EH (cell line): ENCODE measurements at places on chromosomes 1 and 21.

GRCh38 chr1:14598498-14599182 is at the start of gene KAZN:
Gene KAZN, plus strand, starts transcription at chr1:14598685.
- no peak for DNase-seq

DNA sequence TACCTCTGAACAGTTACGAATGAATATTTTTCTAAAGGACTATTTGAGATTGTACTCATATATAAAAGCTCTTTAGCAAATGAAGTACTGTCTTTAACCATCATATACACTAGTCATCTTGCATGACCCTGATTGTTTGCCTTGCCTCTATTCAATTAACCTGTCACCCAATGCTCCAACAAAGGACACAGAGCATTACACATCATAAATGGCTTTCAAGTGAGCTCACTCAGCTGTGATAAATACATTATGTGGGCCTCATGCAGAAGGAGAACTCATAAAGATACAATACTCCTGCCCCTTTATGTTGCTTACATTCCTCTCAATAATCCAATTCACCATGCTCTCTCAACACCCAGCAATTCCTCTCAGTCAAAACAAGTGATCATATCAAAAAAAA is 993.0 kb upstream of the PRMT6 start:
- DNase-seq = no peak

- no peak for DNase-seq
Measured at GRCh38 chr1:51247022-51247421, 10.9 kb downstream of the RNF11 start.

DNA sequence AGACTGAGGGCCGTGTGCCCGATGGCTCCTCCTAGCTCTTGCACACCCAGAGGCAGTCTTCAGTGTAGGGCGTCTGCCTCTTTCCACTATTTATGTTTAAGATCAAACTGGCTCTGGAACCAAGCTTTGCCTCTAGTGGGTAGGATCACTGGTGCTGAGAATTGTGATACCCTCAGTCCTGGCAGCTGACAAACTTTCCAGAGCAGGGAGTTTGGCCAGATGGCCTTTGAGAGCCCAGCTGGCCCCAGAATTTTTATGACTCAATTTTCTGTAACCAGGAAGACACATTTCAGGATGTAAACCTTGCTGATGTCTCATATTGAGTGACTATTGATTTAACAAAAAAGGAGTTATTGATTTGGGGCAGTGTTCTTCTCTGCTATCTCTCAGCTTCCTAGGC is 6.7 kb downstream of the COQ8A start:
- no peak for DNase-seq

DNA sequence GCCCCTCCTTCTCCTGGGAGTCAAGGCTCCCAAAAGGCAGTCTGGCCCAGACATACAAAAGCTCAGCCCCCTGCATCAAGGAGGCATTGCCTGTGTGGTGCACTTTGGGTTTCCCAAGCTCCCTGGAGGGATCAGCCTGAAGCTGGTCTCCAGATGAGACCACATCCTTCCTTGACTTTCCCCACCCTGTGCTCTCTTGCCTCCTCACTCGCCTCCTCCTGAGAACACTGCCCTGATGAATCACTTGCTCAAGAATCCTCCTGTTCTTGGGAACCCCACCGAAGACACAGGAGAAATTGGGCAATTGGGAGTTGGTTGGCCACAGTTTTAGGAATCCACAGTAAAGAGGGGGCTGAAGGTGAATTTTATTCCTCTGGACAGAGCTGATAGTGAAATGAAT is 34.8 kb upstream of the LYST start:
- DNase-seq = peak; percentile 92

- DNase-seq = no peak
Measured at GRCh38 chr1:60865166-60865565, 217.2 kb upstream of the NFIA start.

DNA sequence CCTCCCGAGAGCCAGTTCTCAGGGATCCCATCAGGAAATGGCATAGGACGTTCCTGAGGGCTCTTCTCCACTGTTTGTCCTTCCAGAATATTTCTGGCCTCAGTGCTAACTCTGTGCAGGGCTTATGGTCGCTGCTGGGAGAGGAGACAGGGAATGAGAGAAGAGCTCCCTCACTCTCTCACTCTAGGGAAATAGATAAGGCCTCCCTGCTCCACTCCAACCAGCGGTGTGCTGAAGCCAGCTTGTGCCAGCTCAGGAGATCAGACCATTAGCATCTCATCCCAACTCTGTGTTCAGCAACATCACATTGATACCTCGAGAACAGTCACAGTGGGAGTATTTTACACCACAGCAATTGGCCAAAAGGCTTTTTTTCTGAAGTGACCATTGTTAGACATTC is 49.2 kb upstream of the ZC3H12A start:
- no peak for DNase-seq

DNA sequence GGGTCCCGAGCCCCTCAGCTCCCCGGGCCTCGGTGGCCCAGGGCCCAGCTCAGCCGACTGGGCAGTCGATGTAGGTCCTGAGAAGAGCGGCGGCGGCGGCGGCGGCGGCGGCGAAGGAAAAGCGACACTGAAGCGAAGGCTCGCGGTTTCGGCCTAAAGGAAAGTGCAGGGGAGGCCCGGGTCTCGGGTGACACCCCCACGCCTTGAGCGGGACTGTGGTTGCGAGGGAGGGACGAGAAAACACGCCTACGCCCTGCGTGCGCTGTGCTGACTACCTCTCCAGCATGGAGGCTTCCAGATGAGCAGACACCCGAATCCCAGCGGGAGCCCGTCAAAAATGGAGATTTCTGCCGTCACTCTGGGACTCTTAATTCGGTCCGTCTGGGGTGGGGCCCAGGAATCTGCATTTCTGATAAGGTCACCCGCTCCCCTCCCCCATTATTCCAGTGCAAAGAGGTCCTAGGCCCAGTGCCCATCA is 31.2 kb downstream of the DNTTIP2 start:
- DNase-seq = peak; percentile 77

GRCh38 chr21:46007492-46007868 is 25.9 kb downstream of the COL6A1 start:
- DNase-seq = no peak

- DNase-seq = no peak
Measured at GRCh38 chr1:47449822-47450552, 12.1 kb downstream of the FOXD2 start.

DNA sequence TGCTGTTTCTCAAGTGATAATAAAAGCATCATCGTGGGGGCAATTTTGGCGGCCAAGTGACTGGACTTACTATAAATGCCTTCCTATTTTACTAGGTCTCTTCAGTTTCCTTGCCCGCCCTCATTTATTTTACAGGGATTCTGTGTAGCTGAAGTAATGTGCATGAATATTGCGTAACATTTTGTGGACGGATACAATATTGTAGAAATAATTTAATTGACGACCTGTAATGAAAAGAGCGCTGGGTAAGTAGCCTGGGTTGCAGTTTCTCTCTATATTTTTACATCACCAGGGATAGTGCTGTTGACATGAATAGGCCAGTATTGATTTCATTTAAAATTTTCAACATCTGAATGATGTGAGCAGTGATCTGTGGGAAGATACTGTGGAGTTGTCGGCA is 28.1 kb upstream of the LMO4 start:
- no peak for DNase-seq

DNA sequence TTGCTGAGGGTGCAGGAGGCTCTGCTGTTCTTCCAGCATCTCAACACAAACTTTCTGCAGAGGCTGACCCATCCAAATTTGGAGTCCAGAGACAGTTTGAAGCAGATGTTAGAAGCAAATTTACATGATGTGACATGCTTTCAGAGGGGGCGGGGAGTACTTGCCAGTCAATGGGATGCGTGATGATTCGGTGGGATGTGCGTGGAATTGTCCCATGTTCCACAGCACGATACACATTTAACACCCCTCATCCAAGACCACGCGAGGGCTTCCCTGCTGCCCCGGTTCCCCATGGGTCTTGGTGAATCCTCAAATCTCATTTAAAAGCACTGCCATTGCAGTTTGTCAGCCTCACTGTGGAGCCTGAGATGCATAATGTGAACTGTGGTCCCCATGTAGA is 78.6 kb upstream of the TLR5 start:
- DNase-seq = no peak

DNA sequence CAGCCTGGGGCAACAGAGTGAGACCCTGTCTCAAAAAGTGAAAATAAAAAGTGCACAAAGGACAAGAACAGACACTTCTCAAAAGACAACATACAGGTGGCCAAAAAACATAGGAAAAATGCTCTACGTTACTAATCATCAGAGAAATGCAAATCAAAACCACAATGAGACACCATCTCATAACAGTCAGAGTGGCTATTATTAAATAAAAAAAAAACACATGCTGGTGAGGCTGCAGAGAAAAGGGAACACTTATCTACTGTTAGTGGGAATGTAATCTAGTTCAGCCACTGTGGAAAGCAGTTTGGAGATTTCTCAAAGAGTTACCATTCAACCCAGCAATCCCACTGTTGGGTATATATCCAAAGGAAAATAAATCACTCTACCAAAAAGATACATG is 173.2 kb downstream of the SMYD3 start:
- no peak for DNase-seq

DNA sequence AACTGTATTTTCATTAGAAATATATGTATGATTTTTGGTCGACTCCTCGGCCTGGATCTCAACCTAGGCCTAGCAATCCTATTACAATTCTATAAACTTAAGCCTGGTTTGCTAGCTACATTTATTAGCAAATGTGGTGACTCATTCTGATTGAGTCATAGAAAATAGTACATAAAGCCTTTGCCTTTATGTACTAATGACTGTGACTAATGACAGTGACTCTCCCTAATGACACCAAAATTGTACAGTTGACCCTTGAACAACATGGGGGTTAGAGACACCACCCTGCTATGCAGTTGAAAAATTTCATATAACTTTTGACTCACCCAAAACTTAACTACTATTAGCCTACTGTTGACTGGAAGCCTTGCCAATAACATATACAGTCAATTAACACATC is 78.9 kb downstream of the CLEC20A start:
- peak; percentile 95 for DNase-seq

DNA sequence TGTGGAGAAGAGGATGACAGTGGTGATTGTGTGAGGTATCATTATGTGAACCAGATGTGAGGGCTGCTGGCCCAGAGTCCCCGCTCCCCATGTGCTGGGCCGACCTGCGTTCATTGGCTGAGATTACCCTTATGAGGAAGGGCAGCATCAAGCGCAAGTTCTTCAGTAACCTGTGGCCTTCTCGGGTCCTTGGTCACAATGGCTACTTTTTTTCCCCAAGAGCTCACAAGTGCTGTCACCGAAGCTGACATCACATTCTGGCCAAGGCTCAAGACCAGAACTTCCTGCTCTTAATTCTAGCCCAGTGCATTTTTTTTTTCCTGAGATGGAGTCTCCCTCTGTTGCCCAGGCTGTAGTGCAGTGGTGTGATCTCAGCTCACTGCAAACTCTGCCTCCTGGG is 262.9 kb downstream of the RHOU start:
- DNase-seq = no peak

GRCh38 chr1:59554011-59554663 is 257.2 kb downstream of the FGGY start:
- DNase-seq = no peak

DNA sequence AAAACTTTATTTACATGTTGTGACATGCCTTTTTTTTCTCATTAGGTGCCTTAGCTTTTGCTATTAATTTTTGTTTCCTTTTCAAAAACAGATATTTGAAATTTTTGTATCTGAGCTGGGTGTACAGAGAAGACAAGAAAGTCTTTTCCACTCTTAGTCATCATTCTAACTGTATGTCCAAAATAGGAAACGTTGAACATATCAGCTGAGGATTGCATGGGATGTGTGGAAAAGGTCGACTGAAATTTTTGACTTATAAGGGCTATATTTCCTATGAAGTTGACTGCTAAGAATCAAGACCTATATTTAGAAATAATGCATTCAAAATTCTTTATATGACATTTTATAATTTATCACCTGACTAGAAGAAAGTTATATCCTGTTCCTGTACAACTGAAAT is 270.0 kb upstream of the ZRANB2 start:
- peak; percentile 15 for DNase-seq

DNA sequence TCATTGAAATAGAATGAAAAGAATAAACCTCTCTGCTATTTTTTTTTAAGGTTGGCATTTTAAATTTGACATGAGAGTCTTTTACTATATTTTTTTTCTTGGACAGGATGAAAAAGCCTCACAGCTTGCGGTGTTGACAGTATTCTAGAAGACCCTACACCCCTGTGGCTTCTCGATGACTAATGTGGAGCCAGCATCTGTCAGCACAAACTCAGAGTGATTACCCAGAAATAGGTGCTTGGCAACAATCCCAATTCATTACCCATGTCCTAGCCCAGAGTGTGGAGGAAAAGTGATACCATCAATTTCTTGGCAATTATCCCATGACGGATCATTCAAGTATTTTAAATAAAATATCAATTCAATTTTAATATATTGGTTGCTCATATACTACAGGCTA is 186.8 kb upstream of the MAP1LC3C start:
- no peak for DNase-seq

GRCh38 chr1:247576514-247576913 is 11.6 kb upstream of the OR2G2 start:
- no peak for DNase-seq

GRCh38 chr21:45893740-45894449 is 87.7 kb upstream of the COL6A1 start:
- DNase-seq = no peak

DNA sequence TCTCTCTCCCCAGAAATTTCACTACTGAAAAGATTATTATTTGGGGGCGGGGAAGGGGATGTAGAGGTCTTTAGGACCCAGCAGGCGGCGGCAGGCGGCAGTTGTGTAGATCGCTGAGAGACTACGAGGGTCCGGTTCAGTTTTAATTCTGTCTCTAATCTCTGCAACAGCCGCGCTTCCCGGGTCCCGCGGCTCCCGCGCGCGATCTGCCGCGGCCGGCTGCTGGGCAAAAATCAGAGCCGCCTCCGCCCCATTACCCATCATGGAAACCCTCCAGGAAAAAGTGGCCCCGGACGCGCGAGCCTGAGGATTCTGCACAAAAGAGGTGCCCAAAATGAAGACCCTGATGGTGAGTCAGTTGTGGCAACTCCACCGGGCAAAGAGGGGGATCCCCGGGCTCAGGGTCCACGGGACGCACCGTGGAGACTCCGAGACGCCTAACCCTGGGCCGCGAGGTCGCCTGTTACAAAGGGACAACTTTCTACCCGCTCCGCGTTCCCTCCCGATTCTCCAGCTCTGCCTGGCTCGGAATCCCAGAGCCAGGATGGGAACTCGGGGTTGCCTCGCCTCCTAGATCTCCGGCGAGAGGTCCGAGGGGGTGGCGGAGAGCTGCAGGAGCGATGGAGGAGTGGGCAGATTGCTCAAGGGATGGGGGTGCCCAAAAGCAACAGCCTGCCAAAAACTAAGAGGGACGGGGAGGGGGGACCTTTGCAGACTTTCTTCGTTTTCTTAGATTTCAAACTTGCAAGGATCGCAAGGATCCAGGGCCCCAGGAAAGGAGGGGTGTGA is at the start of gene ST6GALNAC5:
TSS of gene ST6GALNAC5 (plus strand) at position 139 of the 789 bp plus-strand sequence.
- peak; percentile 57 for DNase-seq

DNA sequence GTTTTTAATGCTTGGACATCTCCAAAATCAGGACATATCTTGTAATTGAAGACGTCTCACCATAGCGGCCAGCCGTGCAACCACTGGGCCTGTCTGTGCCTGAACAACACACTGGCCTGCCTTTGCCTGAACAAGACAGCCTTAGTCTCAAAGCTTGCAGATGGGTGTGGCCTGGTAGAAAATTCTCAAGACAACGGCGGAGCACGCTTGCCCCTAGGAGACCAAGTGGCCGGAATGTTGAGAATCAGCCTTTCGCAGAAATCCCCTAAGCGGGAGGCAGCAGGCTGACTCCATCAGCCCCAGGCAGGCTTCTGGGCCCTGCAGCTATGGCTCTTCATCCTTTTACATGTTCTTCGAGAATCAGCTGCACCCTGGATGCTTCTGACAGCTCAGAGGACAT is 98.0 kb upstream of the C1orf174 start:
- no peak for DNase-seq

GRCh38 chr21:43277481-43278351 is 108.9 kb downstream of the CRYAA start:
- no peak for DNase-seq
